ENCODE measurements at places on chromosomes 4 and X.

DNA sequence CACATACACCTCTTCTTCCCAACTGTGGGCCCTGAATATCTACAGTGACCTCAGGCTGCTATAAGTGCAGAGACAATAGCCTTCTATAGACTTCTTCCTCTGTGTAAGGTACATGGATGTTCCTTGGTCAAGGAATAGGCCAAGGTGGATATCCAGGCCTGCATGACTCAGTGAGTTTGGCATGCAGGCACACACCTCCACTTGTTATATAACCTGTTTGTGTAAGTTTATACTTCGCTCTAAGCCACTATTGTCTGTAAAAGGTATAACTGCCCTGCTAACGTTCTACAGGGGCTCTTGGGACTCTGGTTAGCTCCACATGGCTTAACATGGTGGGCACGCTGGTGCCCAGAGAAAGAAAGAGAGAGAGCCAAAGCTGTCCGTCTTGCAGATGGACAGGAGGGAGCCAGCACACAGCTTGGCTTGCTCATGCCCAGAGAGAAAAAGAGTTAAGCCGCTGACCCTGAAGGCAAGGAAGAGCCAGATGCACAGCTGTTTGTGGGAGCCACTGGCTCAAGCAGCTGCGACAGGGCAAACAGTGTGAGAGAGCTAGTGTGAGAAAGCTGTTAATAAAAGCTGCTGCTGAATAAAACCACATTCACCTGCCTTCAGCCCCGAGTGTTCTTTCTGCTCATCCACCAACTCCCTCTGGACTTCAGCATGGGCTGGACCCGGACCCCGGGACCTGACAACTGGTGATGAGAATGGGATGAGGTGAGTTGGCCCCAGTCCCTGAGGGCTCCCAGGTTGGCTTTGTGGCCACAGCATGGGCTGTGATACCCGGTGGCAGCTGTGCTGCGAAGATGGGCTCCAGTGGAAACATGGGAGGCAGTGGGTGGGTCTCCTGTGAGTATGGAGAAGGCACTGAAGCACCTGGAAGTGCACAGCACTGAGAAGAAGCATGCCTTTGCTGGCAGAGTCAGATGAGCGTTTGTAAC is 44.5 kb upstream of the ZBTB33 start:
- DNase-seq: no peak

- DNase-seq: no peak
These were observed 16.2 kb upstream of the LAMP2 start for GRCh38 chrX:120485315-120485637.

- no peak for DNase-seq
These were observed 193.2 kb upstream of the LEF1 start for GRCh38 chr4:108361886-108362285.

DNA sequence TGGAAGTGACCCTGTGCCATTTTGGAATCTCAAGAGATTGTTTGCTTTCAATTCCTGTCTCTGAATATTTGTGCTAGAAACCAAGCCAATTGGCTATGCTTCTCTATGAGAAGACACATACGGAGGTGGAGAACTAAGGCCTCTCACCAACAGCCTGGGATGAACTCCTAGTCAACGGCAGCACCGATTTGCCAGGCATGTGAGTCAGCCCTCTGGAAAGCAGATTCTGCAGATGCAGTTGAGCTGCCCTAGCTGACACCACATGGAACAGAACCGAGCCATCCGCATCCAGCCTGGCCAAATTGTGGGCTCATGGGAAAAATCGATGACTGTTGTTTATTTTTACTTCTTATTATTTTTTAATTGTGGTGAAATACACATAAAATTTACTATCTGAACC is 58.2 kb upstream of the WDFY3 start:
- no peak for DNase-seq

DNA sequence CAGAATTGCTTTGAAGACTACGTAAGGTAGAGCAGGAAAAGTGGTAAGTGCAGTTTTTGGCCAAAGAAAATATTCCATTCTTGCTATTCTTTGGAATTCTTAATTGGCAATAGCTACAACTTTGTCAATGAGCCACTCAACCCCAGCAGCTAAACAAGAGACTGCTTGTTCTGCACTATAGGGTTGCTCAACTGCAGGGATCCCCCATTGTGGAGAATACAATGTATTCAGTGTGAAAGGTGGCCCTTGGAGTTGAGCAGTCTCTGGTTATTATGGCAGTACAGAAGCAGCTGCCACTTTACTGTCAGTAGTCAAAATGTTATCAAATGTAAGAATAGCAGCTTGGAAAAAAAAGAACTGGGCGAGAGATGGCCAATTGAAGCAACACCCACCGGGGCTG is 808.7 kb downstream of the CENPC start:
- DNase-seq: no peak

DNA sequence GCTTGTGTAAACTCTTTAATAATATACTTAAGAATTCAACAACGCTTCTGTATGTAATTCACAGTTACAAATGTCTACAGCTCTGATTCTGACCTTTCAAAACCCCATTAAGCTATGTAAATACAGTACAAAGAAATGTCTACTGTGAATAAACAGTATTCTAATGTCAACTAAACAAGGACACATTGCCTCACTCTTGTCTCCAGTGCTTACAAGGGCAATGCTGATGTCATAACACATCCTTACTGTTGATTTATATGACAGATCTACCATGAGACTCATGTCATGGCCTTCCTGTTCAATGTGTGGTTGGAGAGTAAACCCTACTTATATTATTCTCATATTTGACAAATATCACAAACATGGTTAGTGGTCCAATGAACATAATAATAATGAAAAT is 256.1 kb upstream of the ADGRL3 start:
- DNase-seq: no peak

- DNase-seq: no peak
These were observed 169.2 kb upstream of the CPEB2 start for GRCh38 chr4:14833053-14833452.

DNA sequence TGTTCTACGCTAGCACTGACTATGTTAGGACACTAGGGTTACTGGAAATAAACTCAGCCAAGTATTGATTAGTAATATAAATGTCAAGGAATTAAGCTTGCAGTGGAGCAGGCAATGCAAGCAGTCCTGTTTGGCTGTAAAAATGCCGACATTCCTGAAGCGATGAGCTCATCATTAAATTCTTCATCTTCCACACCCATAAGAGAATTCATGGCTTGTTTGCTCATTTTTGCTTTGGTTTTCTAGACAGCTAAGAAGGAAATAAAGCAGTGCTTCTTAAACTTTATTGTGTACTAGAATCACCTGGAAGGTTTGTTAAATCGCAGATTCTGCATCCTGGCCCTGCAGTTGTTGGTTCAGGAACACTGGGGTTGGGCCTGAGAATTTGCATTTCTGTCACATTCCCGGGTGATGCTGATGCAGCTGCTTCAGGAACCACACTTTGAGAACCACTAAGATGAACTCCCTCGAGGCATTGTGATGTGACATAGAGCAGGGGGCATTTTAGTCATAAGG is 17.8 kb downstream of the ANXA3 start:
- no peak for DNase-seq

DNA sequence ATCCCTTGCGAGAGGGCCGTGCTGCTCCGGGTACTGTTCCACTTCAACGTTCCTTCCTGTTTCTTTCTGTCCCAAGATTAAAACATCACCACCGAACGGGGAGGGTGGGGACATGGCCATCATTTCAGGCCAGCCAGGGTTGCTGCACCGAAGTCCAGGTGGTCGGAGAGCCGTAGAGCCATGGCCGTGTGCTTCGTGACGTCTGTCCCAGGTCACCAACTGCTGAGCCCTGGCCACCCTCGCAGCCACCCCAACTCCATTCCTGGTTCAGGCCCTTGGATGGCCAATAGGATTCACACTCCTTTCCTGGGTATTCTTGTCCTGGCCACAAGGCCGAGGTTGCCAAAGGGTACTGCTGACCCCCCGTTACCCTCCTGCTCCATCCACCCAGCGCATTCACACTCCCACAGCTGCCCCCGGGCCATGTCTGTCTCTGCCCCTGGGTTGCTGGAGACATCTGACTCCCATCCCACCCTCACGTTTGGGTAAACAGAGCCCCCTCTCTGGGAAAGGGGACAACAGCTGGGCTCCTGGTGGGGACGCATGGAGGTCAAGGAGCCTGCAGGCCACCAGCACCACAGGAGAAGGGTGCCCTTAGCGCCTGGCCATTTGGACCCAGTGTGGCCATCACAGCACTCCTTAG is 103.2 kb downstream of the HMX1 start:
- DNase-seq: peak; percentile 2

GRCh38 chr4:155787113-155787710 is 28.4 kb downstream of the GUCY1B1 start:
- peak; percentile 18 for DNase-seq

- DNase-seq: no peak
These were observed 9.6 kb upstream of the DLG3 start for GRCh38 chrX:70434914-70435586.

DNA sequence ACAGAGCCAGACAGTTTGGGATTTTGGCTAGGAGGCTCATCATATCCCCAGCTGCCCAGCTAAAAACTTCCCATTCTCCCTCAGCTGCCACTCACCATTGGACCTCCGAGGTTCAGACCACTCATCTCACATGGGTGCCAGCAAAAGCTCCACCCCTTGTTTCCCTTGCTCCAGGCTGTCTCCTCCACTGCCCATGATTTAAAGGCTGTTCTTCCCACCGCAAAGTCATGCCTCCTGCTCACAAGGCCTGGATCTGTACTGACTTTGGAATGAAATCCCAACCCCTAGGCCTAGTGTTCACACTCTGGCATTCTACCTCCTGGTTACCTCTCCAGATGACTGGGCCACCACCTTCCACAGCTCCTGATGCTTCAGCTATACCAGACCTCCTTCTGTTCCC is 142.2 kb upstream of the EOLA2 start:
- DNase-seq: no peak

- DNase-seq: peak; percentile 58
These were observed 133.2 kb upstream of the ADAMTS3 start for GRCh38 chr4:72701987-72702819.

DNA sequence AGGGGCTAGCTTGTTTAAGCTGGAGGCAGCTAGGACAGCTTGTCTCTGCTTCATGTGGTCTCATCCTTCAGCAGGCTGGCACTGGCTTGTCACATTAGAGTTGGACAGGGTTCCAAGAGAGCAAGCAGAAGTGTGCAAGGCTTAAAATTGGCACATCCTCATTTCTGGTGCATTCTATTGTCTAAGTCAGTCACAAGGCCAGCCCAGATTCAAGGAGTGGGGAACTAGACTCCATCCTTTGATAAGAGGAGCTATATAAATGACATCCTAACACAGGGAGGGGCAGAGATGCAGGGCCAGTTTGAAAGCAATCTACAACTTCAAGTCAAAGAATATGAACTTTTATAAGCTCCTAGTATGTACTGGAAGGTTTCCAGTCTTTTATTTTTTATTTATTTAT is 313.2 kb downstream of the PTTG2 start:
- DNase-seq: no peak

- DNase-seq: peak; percentile 17
These were observed 54.5 kb downstream of the CCSER1 start for GRCh38 chr4:90181644-90182043.

DNA sequence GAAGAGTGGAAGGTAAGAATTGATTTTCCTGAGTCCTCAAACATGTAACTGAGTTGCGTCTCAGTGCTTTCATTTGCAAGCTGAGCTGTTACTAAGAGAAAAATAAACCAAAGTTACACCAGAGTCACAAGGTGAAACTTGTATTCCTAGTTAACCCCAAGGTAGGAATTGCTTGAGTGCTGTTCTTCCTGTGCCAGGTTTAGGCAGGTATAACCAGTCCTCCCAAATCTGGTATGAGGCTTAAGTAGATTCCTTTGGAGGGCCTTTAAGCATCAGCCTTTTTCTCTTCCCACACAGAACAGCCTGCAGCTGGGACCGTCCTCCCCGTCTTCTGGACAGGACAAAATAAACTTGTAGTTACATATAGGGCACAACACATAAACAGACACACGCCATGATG is 2.3 kb upstream of the BTC start:
- no peak for DNase-seq

- DNase-seq: peak; percentile 78
These were observed 104.2 kb downstream of the AFF1 start for GRCh38 chr4:87038837-87039615.

DNA sequence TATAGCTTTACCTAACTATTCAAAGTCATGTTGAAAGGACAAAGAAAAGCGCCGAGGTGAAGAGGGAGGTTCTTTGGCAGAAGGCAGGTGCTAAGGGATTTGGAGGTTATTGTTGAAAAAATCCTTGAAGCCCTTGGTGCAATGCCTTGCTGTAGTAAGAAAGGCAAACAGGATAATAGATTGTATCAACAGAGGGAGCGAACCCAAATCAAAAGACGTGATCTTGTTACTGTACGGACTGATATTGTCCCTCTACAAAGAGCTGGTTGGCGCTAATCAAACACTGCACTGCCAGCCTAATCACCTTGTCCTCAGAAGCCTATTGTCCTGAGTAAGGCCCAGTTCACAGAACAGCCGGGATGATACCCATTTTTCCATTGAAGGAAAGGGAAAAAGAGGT is 182.9 kb downstream of the ZIC3 start:
- DNase-seq: no peak

GRCh38 chr4:82780170-82780751 is 18.3 kb downstream of the SCD5 start:
- DNase-seq: no peak

DNA sequence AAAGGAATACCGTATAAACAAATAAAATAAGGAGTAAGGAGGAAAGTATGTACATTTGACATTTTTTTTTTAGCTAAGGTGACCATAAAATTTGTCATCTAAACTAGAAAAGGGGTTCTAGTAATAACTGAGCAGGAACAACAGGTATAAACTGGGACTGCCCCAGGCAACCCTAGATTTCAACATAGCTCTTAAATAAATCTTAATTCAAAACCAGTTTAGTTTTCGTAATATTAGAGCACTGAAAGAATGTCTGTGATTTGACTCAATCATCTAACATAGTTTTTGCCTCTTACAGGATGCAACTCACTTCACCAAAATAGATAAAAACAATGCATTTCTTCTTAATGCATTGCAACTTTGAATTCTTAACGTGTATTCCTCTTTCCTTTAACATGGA is 257.7 kb downstream of the ADAMTS3 start:
- DNase-seq: no peak

DNA sequence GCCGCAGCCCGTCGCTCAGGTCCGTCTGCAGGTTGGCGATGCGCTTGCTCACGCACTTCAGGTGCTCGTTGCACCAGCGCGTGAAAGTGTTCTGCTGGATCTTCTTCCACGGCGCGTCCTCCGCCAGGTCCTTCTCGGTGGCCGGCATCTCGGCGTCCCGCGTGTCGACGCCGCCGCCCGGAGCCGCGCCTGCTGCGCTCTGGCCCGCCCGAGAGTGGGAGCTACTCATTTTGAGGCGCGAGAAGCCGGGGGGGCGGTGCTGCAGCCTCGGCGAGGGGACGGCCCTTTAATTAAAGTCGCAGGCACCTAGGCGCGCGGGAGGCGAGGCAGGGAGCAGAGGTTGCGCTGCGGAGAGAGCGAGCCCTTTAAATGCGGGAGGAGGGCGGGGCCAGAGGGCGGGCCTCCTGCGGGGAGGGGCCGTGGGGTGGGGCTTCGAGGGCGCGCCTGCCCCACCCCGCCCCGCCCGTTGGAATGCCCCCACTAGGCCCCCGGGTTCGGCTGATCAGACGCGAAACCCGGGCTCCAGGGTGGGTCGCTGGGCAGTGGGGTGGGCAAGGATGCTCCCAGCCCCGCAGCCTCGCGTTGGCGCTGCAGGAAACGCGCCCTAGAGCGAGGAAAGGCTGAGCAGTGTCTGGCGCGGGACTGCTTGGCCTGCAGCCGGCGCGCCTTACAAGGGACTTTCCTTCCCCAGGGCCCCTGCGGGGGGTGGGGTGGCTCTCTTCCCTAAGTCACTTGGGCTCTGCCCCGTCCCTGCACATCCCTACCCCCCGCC is 3.2 kb downstream of the FLNA start:
- peak; percentile 90 for DNase-seq

GRCh38 chrX:2478546-2479419 is 22.0 kb downstream of the DHRSX start:
- DNase-seq: no peak
